ENCODE measurements at places on chromosomes 5 and 9.

DNA sequence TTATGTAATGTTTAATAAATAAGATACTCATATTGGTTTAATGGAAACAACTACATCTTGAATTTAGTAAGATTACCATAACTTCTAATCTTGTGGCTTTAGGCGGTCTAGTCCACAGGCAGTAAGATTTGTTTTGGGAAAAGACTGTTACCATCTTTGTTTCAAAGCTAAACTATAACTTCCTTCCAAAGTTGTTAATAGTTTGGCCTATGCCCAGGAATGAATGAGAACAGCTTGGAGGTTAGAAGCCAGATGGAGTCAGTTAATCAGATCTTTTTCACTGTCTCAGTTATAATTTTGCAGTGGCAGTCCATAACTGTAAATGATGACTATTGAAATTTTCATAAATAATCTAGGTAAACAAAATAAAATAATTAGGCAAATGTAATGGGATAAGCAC, 241.8 kb upstream of the KLF9 start:
- DNase-seq: no peak

DNA sequence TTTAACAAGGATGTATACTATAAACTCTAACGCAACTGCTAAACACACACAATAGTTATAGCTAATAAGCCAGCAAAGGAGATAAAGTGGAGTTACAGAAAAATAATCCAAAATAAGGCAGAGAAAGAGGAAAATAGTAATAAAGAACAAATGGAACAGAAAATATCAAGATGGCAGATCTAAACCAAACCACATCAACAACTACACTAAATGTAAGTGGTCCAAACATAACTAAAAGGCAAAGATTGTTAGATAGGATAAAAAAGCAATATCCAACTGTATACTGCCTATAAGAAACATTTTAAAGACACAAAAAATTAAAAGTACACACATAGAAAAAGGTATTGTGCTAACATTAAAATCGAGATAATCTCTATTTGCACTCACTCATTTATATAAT, 5.6 kb upstream of the COL23A1 start:
- no peak for DNase-seq

DNA sequence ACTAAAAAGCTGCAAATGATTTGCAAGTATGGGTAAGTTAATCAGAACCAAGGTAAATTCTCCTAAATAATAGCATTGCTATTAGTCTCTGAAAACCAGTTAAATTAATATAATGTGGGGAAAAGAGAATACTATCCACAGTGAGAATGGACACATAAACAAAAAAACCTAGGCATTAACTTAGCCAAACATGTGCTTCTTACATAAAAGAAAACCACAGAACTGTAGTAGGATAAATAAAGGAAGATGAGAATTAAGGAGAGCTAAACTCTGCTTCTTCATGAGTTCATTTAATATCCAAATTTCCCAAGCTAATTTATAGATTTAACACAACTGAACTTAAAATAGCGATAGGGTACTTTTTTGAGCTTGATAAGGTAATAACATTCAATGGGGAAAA, 31.8 kb downstream of the ABCA1 start:
- no peak for DNase-seq

DNA sequence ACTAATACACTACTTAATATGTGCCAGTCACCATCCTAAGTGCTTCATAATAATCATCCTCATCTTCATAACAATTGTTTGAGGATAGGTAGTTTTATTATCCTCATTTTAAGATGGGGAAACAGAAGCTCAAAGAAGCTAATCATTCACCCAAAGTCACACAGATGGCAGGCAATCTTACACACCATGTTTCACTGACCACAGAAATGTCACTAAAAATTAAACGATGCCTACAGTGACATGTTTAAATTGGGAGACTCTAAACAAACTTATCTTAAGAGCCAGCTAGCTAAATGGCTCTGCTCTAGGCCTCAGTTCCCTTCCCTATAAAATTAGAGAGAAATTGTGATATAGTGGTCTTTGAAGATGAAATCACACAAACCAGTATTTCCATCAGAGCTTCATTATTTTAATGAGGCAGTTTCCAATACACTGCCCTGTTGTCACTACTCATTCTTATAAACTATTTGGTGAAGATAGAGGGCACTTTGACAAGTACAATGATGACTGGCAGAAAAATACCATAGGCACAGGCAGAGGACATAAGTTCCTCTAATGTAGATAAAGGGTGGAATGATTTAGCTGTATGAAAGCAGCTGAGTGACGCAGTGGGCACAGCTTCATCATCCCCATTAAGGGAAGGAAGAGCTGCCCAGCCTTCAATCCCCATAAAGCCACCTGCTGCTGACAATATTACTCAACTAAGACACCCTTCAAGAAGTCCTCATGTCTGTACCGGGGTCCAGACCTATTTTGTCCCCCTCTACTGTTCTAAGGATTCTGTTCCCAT, 224.1 kb downstream of the ACTL7B start:
- no peak for DNase-seq

GRCh38 chr9:105205787-105206495, 38.5 kb upstream of the SLC44A1 start:
- DNase-seq: peak; percentile 7

GRCh38 chr9:134357631-134358025, 31.4 kb downstream of the RXRA start:
- DNase-seq: no peak

GRCh38 chr5:23072179-23072578, 219.0 kb upstream of the CDH12 start:
- DNase-seq: no peak

GRCh38 chr9:115144706-115145105, 26.7 kb upstream of the TNC start:
- no peak for DNase-seq

DNA sequence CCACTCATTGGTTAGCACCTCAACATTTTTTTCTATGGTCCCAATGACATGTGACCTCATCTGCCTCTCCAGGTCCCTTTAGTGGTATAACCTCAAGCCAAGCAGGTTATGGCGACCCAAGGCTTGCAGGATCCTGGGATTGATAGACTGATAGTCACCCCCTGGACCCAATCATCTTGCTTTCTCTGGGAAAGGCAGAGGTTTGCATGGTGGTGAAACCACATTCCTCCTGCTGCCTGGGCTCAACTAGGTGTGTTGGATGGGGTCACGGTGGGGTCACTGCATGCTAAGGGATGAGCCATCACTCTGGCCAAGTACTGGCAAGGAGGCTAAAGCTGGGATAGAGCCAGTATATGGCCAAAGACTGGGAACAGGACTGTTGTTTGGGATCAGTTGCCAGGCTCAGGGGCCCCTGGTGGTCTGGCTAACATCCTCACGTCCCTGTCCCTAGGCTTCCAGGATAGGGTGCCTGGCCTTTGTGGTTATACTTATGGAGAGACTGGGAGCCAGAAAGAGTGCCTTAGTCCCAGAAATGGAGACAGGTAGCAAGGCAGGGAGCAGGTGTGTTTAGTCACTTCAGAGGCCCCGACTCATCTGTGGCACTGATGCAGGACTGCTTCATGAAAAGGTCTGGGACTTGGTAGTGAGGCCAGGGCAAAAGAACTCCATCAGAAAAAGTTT, 4.6 kb upstream of the SMIM32 start:
- DNase-seq: no peak

DNA sequence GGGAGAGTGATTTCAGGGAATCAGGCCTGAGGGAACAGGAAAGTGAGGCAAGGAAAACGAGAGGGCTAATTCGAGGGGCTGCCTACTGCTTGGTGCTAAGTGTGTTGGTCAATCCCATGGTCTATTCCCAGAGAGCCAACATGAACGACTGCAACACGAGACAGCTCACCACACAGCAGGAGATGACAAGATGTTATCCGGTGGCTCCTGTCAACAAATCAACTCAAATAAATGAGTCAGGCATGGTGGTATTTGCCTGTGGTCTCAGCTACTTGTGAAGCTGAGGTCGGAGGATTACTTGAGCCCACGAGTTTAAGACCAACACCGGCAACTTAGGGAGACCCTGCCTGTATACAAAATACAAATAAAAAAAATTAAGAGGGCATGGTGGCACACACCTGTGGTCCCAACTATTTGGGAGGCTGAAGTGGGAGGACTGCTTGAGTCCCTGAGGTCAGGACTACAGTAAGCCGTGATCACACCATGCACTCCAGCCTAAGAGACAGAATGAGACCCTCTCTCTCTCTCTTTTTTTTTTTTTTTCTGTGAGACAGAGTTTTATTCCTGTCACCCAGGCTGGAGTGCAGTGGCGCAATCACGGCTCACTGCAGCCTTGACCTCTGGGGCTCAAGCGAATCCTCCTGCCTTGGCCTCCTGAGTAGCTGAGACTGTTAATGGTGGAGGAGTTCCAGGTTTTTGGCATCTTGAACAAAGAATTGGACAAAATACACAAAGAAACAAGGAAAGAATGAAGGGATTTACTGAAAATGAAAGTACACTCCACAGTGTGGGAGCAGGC, 9.0 kb upstream of the FAF2 start:
- DNase-seq: peak; percentile 98

DNA sequence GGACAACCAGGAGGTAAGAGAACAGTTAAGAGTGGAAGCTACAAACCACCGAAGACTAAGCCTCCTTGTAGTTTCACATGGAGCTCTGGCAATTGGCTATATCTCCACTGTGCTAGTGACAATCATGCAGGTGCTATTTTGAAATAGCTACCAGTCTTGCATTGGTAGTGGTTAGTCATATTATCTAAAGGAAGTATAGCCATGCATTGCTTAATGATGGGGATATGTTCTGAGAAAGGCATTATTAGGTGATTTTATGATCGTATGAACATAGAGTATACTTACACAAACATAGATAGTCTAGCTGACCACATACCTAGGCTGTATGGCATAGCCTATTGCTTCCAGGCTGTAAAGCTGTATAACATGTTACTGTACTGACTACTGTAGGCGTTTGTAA, 28.4 kb downstream of the HSDL2 start:
- DNase-seq: no peak

- DNase-seq: no peak
Observed at GRCh38 chr9:98329904-98330303, 74.5 kb upstream of the TBC1D2 start.

GRCh38 chr9:98593354-98594253, 115.1 kb downstream of the GABBR2 start:
- no peak for DNase-seq

DNA sequence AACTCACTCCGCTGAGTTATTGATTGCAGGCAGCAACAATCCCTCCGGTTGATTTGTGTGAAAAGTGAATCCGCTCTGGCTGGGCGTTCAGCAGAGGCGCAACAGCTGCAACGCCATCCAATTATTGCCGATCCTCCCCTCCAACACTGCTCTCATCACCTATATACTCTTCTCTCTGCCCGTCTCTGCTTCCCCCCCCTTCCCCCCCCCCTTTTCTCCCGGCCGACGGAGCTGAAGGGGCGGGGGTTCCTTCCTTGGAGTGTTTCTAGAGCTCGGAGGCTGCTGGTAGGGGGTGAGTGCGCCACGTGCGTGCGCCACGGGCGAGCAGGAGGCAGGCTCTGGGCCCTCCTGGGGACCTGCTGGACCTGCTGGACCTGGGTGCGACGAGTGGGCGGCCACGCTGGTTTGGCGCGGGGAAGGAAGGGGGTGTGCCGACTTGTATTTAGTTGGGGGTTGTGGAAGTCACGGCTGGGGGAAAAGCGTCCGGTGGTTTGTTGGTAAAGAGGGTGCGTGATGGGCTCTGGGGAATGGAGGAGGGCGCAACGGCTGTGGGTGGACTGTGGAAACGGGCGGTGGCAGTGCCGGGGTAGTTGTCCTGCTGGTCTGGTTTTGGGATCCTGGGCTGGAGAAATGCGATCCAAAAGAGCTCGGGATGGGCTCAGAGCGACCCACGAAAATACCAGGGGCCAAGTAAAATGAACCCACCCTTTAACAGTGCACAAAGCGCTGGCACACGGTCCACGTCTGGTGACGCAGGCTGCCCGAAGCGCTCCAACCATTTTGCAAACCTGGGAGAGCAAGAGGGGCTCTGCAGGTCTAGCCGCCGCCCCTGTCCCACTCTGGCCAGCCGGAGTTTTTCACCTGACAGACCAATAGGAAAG, 6.4 kb upstream of the MEF2C start:
- no peak for DNase-seq

DNA sequence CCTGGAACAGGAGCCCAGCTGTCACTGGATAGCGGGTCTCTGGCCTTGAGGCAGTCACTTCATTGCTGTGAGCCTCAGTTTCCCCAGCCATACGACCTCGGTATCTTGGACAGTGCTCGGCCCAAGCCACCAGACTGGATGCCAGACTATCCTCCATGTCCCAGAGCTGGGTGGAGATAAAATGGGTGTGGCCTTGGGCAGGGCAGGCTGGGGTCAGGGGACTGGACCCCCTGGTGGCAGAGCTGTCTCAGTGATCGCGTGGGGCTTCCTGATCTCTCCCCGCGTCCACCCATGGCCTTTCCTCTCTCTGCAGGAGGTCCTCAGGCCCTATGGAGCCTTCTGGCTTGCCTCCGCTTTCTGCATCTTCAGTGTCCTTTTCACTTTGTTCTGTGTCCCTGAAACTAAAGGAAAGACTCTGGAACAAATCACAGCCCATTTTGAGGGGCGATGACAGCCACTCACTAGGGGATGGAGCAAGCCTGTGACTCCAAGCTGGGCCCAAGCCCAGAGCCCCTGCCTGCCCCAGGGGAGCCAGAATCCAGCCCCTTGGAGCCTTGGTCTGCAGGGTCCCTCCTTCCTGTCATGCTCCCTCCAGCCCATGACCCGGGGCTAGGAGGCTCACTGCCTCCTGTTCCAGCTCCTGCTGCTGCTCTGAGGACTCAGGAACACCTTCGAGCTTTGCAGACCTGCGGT, 10.0 kb downstream of the SLC2A8 start:
- no peak for DNase-seq

DNA sequence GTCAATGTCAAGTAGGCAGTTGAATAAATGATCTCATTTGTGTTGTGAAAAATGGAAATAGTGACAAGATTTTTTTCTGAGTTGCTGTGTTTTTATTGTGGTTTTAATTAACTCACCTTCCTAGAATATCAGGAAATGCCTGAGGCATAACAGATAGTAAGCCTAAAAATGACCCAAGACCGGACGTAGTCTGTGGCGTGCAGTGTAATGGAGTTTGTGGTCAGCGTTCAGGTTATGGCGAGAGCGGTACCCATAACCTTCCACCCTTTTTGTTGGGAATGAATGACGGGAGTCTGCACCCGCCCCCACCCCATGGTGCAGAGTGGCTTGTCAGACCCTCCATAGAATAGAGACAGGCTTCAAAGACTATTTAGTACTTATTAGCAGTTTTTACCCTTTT, 119.3 kb downstream of the GALNT10 start:
- peak; percentile 64 for DNase-seq

GRCh38 chr5:174222891-174223290, 177.4 kb downstream of the NSG2 start:
- DNase-seq: no peak

GRCh38 chr5:96081276-96081858, 119.7 kb upstream of the ELL2 start:
- DNase-seq: peak; percentile 66

Data from HT1080 (cell line).